ENCODE measurements at places on chromosomes 1 and 21.

DNA sequence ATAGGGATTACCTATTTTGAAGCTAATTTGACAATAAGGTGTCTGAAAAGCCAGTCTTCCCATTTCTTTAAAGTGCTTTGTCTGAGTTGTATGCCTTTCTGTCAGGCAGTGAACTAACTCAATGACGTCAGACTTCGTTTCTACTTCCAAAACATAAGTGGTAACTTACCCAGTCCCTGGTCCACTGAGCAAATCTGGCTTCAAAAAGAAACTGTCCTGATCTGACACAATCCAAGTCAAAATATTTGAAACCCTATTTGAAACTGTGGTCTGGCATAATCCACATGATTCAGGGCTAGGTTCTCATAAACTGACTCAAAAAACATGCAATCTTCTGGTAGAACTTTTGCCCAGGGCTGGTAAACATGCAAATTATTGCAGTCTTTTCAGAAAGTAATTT lies 34.0 kb downstream of the DIRAS3 start:
- DNase-seq = no peak

GRCh38 chr1:15141935-15142539 lies 11.5 kb upstream of the TMEM51 start:
- DNase-seq = no peak

DNA sequence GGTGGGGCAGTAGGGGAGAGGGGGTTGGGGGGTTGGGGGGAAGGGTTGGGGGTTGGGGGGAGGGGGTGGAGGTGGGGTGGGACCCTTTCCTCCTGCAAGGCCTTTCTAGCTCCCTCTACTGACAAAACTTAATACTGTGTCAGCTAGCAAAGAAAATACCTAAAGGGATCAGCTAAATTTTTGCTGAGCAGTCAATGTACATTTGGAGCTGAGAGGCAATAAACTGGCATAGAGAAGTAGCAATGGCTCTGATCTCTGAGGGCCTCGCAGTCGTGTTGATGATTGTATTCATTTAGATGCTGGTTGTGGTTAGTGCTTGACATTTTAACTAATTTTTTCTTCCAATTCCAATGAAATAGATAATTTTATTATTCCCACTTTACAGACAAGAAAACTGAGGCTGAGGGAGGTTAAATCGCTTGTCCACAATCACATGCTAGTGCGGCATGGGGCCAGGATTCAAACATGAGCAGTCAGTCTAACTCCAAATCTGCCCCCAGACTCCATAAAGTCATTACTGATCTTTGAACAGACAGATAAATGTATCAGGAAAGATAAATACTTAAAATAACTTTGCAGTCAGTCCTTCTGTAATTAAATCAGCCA lies 357.1 kb downstream of the DISC1 start:
- DNase-seq = no peak

GRCh38 chr1:204731509-204731908 lies 46.0 kb upstream of the LRRN2 start:
- no peak for DNase-seq

DNA sequence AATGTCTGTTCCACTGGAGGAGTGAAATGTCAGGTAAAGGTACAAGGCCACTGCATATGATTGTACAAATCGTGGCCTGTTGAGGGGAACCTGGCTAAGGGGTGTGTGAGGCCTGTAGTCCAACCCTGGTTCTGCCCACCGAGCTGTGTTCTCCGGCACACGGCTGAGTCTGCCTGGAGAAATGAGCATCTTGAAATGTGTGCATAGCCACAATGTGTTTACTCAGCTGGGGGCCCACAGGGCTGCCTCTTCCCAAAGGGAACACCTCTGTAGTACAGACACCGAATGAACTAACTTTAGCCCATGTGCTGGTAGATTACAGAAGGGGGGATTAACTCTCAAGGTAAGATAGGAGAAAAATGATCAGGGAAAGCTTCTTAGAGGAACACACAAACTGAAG lies 30.2 kb downstream of the AK4 start:
- no peak for DNase-seq

DNA sequence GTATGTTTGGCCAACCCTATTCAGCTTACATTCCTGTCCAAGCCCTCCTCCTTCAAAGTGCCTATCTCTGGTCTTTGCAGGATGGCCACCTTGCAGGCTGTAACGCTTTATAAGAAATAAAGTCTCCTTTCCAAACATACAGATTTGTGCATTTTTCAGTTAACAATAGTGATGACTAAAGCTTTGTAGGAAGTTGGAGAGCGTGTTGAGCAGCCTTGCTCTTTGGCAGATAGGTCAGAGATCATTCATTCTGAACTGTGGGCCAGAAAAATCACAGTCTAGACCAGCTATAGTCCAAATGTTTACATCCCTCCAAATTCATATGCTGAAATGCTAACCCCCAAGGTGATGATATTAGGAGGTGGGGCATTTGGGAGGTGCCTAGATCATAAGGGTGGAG lies 34.0 kb upstream of the FAM89A start:
- DNase-seq = no peak

GRCh38 chr1:201888282-201889089 lies at the start of gene SHISA4:
Gene SHISA4 (plus strand): TSS chr1:201888898. CDS start chr1:201888995, 97 bp downstream.
- DNase-seq = no peak

DNA sequence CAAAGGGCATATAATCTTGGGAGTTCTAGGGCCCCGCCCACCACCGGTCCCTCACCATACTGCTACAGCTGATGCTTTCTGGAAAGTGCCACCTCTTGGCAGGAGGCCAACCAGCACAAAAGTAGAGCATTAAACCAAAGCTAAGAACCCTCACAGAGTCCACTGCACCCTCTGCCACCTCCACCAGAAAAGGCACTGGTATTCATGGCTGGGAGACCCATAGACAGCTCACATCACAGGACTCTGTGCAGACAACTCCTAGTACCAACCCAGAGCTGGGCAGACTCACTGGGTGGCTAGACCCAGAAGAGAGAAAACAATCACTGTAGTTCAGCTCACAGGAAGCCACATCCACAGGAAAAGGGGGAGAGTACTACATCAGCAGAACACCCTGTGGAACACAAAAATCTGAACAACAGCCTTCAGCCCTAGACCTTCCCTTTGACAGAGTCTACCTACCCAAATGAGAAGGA lies 10.8 kb downstream of the THEM4 start:
- DNase-seq = peak; percentile 67

GRCh38 chr1:169009666-169010065 lies 96.8 kb upstream of the ATP1B1 start:
- no peak for DNase-seq

DNA sequence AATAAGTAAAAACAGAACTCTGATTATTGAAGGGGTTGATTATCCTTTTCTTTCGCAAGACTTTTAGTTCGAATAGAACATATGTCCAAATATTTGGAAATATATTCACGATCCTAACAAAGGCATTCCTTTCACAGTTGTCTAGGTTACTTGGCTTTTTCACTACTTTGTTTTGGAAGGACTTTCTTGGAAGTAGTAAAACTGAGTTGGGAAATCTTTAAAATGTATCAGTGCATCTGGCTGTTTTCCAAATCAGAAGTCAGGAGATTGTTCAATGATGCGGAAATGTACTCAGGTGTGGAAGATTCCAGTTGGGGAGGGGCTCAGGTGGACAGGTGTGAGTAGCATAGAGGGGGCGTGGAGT lies 67.1 kb downstream of the SH3BGR start:
- DNase-seq = no peak

DNA sequence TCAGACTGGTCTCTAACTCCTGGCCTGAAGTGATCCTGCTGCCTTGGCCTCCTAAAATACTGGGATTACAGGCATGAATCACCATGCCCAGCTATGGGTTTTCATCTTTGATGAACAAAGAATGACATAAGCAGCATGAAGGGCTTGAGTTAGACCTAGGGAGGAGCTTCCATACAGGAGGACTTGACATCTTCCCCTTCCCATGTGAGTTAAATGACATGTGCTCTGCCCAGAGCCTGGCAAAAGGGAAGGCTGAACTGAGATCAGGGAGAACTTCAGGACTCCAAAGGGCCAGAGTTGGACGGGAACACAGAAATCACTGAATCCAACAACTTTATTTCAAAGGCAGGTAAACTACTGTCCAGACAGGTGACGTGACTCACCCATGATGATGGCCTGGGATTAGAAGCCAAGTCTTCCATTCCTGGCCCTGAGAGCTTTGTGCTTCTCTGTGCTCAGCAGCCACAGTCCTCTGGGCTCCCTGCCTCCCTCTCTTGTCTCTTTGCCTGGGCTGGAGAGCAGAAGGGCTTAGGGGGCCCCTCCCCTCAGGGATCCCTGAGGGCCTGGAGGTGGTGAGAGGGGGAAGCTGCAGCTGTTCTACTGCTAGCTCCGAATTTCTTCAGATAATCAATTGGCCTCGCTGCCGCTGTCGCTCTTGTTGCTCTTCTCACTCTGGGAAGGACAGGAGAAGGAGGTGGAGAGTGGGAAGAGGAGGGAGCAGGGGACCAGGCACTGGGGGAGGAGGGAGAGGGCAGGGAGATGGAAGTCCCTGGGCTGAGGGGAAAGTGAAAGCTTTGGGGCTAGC lies 7.6 kb downstream of the NHLH1 start:
- no peak for DNase-seq
